ENCODE measurements at places on chromosomes 5 and 9. TPM values are rescaled to one million over a fixed set of nuclear protein-coding genes. Genes with fewer than 3 reads are reported as not detected.

DNA sequence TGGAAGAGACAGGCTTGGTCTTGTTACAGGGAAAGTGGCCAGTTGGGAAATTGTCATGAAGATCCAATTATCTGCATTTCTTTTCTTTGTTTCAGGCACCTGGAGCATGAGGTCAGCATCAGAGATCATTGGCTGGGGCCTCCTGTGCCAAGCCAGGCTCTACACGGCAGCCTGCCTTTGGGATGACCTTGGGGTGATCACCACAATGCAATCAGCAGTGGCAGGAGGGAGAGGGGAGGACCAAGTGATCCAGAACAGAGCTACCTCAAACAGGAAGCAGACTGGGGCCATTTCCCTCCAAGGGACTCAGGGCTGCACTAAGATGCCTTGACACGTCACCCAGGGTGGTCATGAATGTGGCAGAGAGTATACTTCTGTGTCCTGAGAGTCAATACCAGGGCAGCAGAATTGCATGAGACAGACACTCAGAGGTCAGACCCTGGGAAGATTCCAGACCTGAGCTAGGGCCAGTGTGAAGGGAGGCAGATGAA is 8.9 kb downstream of the SMIM23 start:
- DNase-seq, result no peak

DNA sequence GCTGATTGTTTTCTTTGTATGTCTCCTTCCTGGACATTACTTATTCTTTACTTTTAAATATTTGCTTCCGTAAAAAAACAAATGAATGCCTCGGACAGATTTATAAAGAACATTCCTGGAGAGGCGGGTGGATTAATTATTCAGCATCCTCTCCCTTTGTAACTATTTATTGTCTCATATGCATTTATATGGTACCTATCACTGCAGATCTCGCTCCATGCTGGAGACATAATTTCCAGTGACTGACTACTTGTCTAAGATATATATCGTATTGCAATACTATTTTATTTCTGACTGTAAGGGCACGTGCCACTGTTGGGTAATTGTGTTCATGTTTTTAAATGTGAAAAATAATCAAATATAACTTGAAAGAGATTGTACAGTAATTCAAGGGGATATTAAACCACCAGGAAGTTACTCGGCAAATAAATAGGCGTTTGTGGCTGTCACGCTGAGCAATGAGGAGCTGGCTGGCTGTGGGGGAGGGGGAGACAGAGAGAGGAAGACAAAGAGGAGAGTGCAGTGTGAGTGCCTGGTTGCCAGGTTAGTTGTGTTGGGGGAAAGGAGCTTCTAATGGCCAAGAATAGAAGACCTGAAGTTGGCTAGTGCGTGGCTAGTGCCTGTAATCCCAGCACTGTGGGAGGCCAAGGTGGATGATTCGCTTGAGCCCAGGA is 131.8 kb upstream of the GABRP start:
- peak; percentile 19 for DNase-seq

DNA sequence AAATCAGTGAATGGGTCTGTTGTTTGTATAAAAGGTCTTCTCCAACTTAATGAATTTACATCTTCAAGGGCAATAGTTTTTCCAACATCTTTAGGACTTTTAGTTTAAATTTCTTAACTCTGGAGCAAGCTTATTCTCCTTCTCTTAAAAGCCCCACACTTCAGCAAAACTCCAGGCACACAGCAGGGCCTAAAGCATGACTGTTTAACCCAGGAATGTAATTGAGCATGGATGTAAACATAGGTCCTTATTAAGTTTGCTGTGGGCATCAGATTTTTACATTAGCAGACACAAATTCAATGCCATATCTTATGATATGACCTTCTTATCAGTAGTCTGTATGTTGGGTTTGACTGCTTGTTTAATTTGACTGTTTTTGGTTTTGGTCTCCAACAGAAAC is 78.9 kb downstream of the ABCA1 start:
- DNase-seq, result no peak

DNA sequence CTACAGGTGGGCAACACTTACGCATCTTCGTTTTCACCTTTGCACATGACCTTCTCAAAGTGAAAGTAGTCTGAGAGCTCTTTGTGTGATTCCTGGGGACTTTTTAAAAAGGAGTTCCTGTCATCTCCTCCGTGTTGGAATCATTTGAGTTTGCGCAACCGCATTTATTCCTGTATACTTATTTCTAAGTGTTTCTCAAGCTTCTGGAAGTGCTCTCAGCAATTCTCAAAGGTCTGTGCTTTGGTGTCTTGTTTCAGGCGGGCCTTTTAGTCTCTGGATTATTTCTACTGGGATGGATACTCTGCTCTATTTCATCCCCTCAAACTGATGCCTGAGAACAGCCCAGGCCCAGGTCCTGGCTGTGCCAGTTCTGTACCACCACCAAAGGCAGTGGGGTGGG is 226.5 kb upstream of the TUT7 start:
- DNase-seq, result no peak

GRCh38 chr9:88872192-88872946 is 118.9 kb upstream of the S1PR3 start:
- no peak for DNase-seq

DNA sequence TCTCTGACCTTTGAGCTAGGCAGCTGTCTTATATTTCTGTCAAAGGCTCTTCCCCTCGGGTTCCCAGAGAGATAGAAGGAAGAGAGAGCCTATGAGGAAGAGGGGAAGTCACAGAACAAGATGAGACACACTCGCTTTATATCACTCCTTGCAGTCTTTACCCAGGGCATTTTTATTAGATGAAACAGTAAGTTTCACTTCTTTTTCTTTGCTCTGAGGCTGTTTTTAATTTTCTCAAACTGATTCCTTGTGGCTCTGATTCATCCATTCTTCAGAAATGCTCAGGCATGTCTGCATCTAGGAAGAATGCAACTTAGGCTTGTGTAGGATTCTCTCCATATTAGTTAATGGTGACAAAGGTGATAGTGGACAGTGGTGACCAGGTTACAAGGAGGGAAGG is 132.9 kb upstream of the CHD1 start:
- DNase-seq, result no peak

DNA sequence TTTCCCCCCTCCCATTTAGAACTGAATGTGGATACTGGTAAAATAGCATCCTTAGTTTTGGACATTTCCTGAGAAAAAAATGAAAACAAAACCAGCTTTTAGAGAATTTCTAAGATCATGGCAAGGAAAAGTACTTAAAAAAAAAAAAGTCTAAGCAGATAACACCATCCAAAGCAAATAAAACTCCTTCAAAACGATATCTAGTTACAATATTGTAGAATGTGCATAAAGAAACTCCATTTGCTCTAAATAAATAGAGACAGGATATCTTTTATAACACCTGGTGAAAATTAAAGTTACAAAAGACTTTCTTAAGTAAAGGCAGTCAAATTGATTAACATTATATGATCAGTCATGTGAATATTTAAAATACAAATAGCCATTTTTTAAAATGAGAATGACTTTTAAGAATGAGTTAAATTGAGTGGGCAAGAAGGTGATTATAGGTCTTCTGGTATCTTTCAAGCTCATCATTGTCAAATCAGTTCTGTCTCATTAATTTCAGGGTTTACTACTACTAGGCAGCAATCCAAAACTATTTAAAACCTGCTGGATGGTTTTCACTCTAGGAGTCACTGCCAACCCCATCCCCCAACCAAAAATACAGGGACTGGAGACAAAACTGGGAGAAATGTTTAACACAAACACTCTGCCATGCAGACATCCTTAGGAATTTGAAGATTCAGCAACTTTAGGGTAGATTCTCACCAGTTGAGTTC is 382.6 kb downstream of the ADGRV1 start:
- DNase-seq, result no peak

- no peak for DNase-seq
Observed at GRCh38 chr9:116686135-116686534, 970 bp upstream of the TRIM32 start.

- peak; percentile 89 for DNase-seq
Observed at GRCh38 chr5:136729901-136730355, 364.6 kb upstream of the TRPC7 start.

- peak; percentile 78 for DNase-seq
Observed at GRCh38 chr5:138981131-138981530, 106.0 kb upstream of the LRRTM2 start.

DNA sequence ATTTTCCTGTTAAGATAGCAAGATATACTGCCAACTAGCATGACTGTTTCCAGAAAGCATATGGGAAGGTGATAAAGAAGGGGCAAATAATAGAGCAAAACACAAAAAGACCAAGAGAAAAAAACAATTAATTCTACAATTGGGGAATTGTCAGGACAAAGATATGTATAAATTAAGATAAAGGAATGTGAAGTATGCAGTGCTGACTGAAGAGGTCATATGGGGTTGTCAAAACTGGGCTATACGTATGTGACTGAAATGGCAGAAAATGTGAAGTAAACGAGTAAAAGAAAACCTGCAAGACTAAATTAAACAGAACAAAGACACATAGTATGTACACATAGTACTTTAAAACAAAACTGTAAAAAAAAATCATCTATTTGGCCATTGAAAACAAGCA is 222.3 kb downstream of the ARL15 start:
- DNase-seq, result no peak

DNA sequence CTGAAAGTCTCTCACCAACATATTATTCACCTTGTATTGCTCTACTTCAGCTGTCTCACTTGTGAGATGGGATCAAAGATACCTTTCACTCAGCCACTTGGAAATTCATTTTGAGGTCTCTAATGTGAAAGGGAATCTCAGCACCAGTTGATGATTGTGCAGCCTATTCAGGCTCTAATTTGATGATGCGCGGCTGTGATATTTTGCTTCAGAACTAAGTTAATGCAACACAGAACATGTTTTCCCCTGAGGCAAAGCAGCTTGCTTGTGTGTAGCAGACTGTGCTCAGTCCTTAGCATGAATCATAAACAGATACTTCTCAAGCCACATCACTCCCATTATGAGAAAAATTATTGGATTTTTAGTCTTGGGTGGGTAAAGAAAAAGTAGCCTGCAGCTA is 378.8 kb downstream of the OSTF1 start:
- DNase-seq, result no peak

DNA sequence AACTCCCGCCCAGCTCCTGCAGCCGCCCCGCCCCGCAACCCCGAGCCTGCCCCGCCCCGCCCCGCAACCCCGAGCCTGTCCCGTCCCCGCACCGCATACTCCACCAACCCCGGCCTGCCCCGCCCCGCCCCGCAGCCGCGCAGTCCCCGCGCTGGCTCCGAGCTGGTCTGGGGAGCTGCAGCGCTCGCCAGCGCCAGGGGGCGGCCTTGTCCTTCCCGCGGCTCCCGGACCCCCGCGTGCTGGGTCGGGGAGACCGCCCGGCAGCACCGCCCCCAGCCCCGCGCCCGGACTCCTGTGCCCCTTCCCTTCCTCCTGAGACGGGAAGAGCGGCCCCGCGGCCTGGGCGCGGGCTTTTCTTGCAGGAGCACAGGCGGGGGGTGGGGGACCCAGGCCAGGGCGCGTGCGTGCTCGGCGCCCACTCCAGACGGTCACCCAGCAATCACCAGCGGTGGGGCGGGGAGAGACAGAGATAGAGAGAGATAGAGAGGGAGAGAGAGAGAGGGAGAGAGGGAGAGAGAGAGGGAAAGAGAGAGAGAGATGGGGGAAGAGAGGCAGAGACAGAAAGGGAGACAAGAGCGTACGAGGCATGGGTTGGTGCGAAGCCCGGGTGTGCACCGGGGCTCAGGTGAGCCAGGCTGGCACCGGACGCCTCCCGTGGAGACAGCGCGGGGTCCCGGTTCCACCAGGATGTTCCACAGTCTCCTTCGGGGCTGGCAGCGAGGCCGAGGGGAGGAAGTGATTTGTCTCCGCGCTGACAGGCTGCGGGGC is 14.7 kb upstream of the TMEM250 start:
- peak; percentile 65 for DNase-seq

- DNase-seq, result no peak
Observed at GRCh38 chr5:132838516-132839282, 8.3 kb upstream of the SHROOM1 start.

DNA sequence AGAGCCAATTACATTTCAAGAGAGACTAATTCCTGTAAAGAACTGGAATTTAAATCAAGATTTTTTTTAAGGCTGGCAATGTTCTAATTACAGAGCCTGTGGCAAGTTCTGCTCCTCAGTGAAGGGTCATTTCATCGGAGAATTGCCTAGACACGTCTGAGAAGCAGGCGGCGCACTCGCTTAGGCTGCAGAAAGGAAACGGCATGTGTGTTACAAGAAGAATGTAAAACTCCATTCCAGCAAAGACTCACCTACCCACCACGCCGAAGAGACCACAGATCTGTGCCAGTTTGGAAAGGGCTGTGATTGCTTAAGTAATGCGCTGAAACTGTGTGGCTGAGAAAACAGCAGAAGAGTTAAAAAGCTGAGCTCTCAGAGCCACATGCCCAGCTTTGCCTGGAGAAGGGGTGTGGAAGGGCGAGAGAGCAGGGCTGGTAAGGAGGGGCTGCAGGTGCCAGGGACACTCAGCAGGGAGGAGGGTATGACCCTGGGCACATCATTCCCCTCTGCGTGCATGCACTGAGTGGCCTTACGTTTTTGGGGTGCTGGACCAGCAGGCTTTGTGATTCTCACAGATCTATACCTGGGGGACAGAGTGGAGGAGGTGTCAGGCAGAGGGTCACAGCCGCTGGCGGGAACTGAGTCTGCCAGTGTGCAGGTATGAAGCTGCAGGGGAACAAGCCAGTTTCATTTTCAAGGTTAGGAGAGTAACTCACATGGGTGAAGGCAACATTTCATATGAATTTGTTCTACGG is 17.8 kb upstream of the SLC25A51 start:
- no peak for DNase-seq

GRCh38 chr5:150561571-150562275 is 53.8 kb downstream of the NDST1 start:
- DNase-seq, result no peak

DNA sequence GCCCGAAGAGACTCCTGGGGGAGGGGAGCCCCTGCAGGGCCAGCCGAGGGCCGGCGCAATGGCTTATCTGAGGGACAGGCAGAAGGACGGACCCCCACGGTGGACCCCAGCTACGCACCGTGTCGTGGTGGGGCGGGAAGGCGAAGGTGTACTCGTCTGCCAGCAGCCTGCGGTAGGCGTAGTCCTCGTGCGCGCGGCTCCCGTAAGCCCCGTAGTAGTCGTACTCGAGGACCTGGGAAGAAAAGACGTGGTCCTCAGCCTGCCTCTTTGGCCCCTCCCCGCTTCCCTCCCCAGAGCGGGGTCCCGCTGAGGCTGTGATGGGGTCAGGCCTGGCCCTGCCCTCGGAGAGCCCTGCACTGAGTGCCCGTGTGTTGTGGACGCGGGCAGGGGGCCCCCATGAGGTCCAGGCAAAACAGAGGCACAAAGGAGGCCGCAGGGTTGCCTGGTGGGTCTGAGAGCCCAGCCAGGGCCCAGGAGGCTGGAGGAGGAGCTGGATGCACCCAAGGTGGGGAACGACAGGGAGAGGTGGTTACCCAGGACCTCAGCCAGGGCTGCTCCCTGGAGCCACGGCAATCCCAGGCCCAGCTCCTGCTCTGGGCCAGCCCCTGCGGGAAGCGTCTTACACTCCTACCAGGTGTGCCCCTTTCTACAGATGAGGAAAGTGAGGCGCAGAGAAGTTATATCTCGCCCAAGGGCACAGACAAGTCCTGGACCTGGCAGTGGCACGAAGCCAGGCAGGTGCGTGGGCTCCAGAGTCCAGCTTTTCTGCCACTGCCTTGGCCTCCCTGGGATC is 35.2 kb downstream of the SARDH start:
- no peak for DNase-seq

Gene UNC5A
- 0.06 TPM for total RNA-seq

Gene SPINK1
- 0.51 TPM for total RNA-seq

Gene ACTBL2
- total RNA-seq, result 8.7 TPM

Gene SLC4A9
- not detected for total RNA-seq

Gene FAM78A
- total RNA-seq, result 0.71 TPM
